Stimulated activated CD8-positive, alpha-beta memory T cell treated with anti-CD3 and anti-CD28 coated beads, Interleukin-2, amount 100 ng/mL, for 1 hour (primary cell): ENCODE measurements at places on chromosomes 4 and X.

GRCh38 chr4:175705407-175705806, 106.7 kb downstream of the GPM6A start:
- DNase-seq, result no peak

- DNase-seq, result no peak
Observed at GRCh38 chr4:169060391-169061091, 50.5 kb upstream of the CBR4 start.

GRCh38 chrX:119721487-119721886, 28.5 kb upstream of the SEPTIN6 start:
- DNase-seq, result no peak

- no peak for DNase-seq
Observed at GRCh38 chr4:126916049-126916625, 716.6 kb upstream of the INTU start.

- DNase-seq, result no peak
Observed at GRCh38 chrX:13123857-13124345, 79.5 kb upstream of the FAM9C start.

- no peak for DNase-seq
Observed at GRCh38 chr4:74814052-74814451, 19.7 kb upstream of the BTC start.

DNA sequence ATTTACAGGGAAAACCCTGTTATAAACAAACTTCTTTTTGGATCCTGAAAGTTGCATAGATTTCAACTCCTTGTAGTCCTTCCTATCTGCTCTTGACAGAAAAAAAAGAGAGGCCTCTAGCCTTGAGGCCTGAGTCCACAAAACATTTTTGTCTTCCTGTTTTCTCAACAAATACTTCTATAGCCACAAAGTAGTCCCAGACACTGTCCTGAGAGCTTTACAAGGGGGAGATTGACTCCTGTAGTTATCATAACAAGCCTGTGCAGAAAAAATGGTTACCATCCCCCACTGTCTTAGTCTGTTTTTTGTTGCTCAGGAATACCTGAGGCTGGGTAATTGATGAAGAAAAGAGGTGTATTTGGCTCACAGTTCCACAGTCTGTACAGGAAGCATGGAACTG, 35.2 kb downstream of the PCDH7 start:
- no peak for DNase-seq

DNA sequence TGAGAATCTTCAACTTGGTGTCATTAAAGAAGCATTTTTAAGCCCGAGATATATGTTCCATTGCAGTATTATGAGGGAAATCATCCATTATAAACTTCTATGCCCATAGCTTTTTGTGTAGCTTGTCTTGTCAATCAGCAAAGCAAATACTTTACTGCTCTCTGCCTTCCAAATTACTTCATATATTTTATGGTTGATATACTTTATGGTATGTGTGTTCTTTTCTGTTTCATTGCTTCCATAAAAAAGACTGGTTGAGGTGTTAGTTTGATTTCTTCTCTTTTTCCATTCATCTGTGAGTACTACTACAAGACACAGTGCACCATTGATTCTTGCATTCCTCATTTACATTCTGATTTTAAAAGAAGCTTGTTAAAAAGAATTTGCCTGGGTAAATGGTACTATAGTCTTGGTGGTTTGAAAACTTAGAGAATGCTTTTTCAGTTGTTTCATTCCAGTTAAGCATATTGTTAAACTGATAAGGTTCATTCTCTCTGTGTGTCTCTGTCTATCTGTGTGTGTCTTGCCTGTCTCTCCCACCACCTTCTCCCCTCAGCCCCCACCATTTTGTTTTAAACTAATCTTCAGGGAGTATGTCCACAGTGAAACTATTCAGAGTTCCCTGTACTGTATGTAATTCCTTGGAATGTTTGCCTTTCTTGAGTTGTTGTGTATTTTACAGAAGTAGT, 27.1 kb downstream of the STAG2 start:
- DNase-seq, result no peak

DNA sequence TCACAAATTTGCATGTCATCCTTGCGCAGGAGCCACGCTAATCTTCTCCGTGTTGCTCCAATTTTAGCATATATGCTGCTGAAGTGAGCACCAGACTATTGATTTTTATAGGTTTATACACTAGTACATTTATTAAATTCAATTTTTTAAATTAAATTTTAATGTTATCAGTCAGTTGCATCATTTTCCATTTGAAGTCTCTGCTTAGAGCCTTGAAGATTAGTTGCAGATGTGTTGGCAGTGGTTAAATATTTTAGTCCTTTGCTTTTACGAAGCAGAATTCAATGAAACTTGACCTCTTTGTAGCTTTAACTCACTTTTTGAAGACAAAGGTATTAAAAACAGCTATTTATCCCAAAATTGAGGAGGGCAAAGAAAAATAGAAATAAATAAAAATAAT, 16.5 kb downstream of the TRAPPC11 start:
- no peak for DNase-seq

GRCh38 chr4:139367421-139368090, 65.3 kb upstream of the NDUFC1 start:
- no peak for DNase-seq

DNA sequence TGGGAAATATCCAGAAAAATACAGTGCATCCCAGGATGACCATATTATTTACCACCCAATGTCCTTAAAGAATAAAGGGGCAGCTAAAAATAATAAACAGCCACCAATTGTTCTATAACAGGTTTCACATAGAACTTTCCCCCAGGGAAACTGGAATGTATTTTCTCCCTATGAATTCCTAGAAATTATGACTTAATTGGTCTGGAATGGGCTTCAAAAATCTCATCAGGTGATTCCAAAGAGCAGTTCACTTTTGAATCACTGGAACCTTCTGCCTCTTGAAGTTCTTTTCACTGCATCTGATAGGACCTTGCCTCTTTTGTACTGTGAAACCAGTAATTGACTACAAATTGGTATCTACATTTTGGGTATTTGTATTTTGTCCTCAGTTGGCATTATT, 119.3 kb downstream of the ZNF330 start:
- DNase-seq, result no peak

- DNase-seq, result no peak
Observed at GRCh38 chr4:89957046-89957926, 62.6 kb downstream of the MMRN1 start.

DNA sequence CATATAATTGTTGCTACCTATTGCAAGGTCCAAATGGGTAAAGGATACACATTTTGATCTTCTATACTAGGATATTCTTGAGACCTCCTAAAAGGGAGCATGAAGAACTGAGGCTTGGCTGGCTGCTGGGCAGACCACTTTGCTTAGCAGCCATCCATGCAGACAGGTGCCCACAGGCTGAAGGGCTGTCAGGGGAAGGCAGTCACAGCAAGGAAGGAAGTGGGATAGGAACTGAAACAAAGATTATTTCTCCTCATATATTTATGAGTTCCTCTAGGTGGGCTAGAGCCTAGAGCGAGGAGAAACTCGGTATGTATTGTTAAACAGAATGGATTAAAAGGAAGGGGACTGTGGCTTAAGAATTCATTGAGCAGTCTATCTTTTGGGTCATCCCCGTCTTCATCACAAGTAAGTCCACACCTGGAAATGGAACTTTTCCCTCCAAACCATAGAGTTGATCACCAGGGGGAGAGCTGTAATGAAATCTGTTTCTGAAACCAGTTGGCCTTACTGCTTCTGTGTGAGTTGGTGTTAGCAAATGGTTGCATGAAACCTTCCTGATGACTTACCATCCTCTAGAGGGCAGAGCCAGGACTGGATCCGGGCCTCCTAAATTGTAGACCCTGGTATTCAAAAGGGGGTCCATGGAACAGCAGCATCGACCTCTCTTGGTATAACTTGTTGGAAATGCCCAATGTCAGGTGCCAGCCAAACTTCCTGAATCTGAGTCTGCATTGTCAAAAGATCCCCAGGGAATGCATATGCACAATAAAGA, 42.3 kb downstream of the AFF2 start:
- DNase-seq, result no peak

- no peak for DNase-seq
Observed at GRCh38 chrX:6024204-6024603, 204.5 kb downstream of the NLGN4X start.

GRCh38 chr4:188008377-188008776, 12.8 kb downstream of the ZFP42 start:
- no peak for DNase-seq

- DNase-seq, result no peak
Observed at GRCh38 chr4:1367230-1367935, 20.4 kb downstream of the UVSSA start.
